ENCODE measurements at places on chromosomes 1 and 21. TPM values are rescaled to one million over a fixed set of nuclear protein-coding genes. Genes with fewer than 3 reads are reported as not detected.

DNA sequence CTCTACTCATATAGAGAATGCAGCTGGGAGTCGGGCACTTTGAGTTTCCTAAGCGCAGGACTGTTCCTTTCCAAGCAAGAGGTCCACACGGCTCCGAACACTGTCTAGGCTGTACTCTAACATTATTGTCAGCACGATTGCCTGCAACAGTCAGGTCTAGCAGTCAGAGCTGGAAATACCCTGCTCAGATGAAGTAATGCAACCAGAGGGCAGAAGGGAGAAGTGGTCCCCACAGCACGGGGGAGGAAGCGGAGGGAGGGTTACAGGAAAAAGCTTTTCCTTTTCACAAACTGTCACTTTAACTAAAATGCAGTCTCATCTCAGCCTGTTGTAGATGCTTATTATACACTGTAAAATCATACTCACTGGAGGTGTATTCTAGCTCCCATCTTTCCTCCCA is 98.9 kb upstream of the SLC44A3 start:
- H3K4me1 ChIP-seq, result no peaks in the 10 kb centered on the region
- no peaks in the 10 kb centered on the region for H3K27me3 ChIP-seq
- H3K4me3 ChIP-seq, result no peak overlapping the region
- DNase-seq, result no peak
- H3K27ac ChIP-seq, result no peak overlapping the region
- no peaks in the 10 kb centered on the region for H3K36me3 ChIP-seq

DNA sequence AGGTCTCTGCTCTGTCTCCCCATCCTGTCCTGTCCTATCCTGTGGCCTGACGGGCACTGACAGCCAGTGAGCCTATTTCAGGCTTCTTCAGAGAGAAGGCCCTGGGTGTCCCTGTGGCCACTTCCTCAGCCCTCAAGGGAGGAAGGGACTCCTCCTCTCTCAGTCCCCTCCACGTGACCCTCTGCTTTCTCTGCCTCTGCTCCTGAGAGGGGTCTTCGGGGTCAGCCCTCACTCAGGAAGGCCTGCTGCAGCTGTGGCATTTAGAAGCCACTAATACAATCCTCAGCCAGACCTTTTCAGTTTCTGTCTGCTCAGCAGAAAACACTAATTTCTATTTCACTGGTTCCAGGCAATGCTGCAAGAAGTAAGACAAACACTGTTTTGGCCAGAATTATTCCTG is 43.6 kb upstream of the ETV3 start:
- DNase-seq, result no peak
- no peak overlapping the region for H3K4me3 ChIP-seq
- H3K36me3 ChIP-seq, result no peaks in the 10 kb centered on the region
- H3K4me1 ChIP-seq, result no peaks in the 10 kb centered on the region

Gene RIIAD1
- 3.7 TPM for total RNA-seq

Gene HAO2
- total RNA-seq, result not detected

Measured in heart right ventricle (tissue), 16 donors.